Activated CD8-positive, alpha-beta T cell treated with anti-CD3 and anti-CD28 coated beads, Interleukin-2, amount 10 ng/mL, durations not matched to agents 7 days and 5 days (primary cell): ENCODE measurements at places on chromosomes 5 and 9.

DNA sequence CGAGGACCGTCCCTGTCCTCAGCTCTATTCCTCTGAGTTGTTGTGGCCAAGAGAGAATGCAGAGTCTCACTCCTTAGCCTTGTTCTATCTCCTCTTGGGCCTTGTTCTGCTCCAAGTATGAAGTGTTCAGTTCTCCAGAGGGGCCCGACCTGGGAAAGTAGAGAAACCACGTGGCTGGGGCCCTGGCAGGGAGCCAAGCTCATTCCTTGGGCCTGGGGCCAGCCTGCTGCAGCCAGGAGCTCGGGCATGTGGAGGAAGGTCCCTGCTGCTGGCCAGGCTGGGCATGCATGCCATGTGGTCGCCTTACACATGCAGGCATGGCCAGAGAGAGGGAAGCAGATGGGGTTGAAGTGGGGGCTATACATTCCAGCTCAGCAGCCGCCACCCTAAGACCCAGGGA lies 60.7 kb downstream of the COL27A1 start:
- H3K27ac ChIP-seq = no peak overlapping the region
- H3K36me3 ChIP-seq = no peaks in the 10 kb centered on the region
- no peaks in the 10 kb centered on the region for H3K27me3 ChIP-seq
- no peaks in the 10 kb centered on the region for H3K4me1 ChIP-seq

- H3K4me3 ChIP-seq = no peak overlapping the region
- no peak for DNase-seq
- H3K36me3 ChIP-seq = peaks cover 12% of the 10 kb centered on the region
- peaks cover 2% of the 10 kb centered on the region for H3K4me1 ChIP-seq
These were observed 58.5 kb downstream of the CSF2 start for GRCh38 chr5:132132138-132132537.

DNA sequence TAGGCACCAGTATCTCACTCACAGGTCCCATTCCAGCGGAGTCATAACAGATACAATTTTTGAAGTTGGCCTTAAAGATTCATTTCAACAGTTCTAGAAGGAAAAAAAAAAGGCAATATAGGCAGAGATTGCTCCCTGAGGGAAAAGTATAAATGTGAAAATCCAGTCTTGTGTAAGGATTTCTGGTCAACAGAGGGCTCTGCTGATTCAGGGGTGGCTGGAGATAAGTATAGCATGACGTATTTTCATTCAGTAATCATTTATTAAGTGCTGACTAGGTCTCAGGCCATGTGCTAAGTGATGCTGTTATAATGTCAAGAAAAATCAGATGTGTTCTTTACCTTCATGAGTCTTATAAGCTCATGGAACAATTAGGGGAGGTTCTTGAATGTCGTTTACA lies 377.3 kb upstream of the MEF2C start:
- no peak for DNase-seq
- no peaks in the 10 kb centered on the region for H3K4me1 ChIP-seq
- no peak overlapping the region for H3K27ac ChIP-seq
- H3K36me3 ChIP-seq = no peaks in the 10 kb centered on the region
- H3K4me3 ChIP-seq = no peak overlapping the region

- H3K4me3 ChIP-seq = no peak overlapping the region
- no peaks in the 10 kb centered on the region for H3K36me3 ChIP-seq
- peaks cover 8% of the 10 kb centered on the region for H3K4me1 ChIP-seq
- no peak overlapping the region for H3K27ac ChIP-seq
These were observed 8.7 kb downstream of the PROP1 start for GRCh38 chr5:177987326-177987725.

DNA sequence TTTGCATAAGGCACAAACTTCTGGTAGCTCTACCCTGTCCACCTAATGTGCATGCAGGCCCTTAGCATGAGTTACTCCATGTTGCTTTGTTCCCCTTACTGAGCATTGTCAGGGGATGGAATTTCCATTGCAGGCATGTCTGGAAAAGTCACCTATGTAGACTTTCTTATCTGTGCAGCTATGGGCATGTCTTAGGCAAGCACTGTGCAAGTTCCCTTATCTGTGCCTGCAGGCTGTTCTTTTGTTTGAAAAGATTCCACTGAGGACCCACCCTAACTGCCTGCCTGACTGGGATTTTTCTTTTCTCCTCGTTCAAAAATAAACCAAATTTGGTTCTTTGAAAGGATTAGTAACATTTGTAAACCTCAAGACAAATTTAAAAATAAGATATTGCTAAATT lies 587.0 kb downstream of the CDH18 start:
- H3K4me1 ChIP-seq = no peaks in the 10 kb centered on the region
- no peak overlapping the region for H3K27ac ChIP-seq
- no peaks in the 10 kb centered on the region for H3K36me3 ChIP-seq
- no peak for DNase-seq
- no peak overlapping the region for H3K4me3 ChIP-seq
- H3K27me3 ChIP-seq = no peaks in the 10 kb centered on the region

DNA sequence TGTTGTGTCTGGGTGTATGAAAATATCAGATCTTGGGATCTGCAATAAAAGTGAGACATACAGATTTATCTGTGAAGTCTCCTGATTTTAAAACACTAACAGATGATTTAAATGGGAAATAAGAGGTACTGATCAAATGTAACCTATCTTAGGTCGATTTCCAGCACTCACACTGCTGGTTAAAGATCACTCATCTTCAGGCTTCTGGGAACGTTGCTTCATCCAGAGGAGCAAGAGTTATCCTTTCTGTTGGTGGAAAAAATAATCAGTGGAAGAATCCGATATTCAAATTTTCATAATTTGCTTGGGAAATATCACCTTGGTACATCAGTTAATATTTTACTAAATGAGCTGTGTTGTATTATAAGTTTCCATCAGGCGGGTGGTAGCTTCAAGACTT lies 876.8 kb upstream of the WWC1 start:
- DNase-seq = no peak
- H3K36me3 ChIP-seq = no peaks in the 10 kb centered on the region
- H3K27ac ChIP-seq = no peak overlapping the region
- no peaks in the 10 kb centered on the region for H3K4me1 ChIP-seq

GRCh38 chr9:79731171-79731890 lies 159.6 kb downstream of the TLE4 start:
- H3K27ac ChIP-seq = no peak overlapping the region
- peaks cover 29% of the 10 kb centered on the region for H3K36me3 ChIP-seq
- peak; percentile 26 for DNase-seq
- H3K4me3 ChIP-seq = no peak overlapping the region
- peaks cover 7% of the 10 kb centered on the region for H3K4me1 ChIP-seq

GRCh38 chr5:98173334-98173733 lies 600.1 kb upstream of the RGMB start:
- no peak overlapping the region for H3K4me3 ChIP-seq
- no peak overlapping the region for H3K27ac ChIP-seq
- no peaks in the 10 kb centered on the region for H3K36me3 ChIP-seq
- DNase-seq = no peak
- no peaks in the 10 kb centered on the region for H3K4me1 ChIP-seq

DNA sequence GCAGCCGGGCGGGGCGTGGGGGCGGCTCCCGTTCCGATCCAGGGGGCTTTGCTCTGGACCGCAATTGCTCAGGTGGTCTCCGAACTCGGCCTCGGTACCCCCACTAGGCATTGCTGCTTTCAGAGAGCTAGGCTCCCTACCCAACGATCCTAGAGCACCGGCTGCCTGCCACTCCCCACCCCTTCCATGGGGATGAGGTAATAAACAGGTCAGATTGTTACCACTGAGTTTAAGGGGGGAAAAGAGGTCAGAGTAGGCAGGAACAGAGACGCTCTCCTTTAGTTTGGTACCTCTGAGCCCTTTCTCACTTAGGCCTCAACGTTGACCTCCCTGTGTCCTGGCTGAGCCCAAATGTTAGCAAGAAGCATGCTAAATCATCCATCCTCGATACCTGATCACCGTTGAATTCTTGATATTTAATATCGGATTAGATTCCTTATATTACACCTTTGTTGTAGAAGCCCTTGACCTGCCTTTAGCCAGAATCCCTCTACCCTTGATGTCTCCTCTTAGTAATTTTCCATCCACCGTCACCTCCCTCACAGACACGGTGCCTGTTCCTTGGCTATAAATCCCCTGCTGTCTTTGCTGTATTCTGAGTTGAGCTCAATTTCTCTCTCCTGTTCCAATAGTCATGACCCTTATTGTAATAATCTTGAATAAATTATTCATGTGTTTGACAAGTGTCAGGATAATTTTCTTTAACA lies 588 bp upstream of the PLPP1 start:
- peak overlapping the region; percentile 85 for H3K4me3 ChIP-seq
- no peaks in the 10 kb centered on the region for H3K27me3 ChIP-seq
- DNase-seq = no peak
- peak overlapping the region; percentile 90 for H3K27ac ChIP-seq

DNA sequence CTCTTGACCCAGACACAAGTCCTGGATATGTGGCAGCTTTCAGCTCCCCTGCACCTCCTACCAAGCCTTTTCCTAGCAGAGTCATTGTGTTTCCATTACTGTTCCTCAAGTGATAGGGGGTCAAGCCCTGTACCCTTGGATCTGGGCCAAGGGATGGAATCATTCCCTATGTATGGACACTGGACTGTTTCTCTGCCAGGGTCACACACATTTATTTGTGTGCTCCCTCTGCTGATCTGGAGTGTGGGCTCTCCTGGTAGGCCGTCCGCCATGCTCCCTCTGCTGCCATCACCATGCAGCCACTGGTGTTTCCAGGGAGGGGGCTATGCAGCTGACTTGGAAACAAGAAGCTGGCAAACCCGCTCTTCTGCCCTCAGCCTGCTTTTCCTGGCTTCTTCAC lies 9.5 kb downstream of the GM2A start:
- no peak overlapping the region for H3K4me3 ChIP-seq
- no peak for DNase-seq
- no peaks in the 10 kb centered on the region for H3K27me3 ChIP-seq
- H3K4me1 ChIP-seq = no peaks in the 10 kb centered on the region
- no peak overlapping the region for H3K27ac ChIP-seq
- H3K36me3 ChIP-seq = peaks cover 9% of the 10 kb centered on the region

- no peak overlapping the region for H3K4me3 ChIP-seq
- peaks cover 19% of the 10 kb centered on the region for H3K4me1 ChIP-seq
- DNase-seq = no peak
- peaks cover 5% of the 10 kb centered on the region for H3K36me3 ChIP-seq
These were observed 56.6 kb upstream of the IFNK start for GRCh38 chr9:27467486-27467885.

GRCh38 chr9:79719021-79719420 lies 147.3 kb downstream of the TLE4 start:
- no peak overlapping the region for H3K4me3 ChIP-seq
- no peak overlapping the region for H3K27ac ChIP-seq
- peaks cover 51% of the 10 kb centered on the region for H3K36me3 ChIP-seq
- no peaks in the 10 kb centered on the region for H3K27me3 ChIP-seq
- DNase-seq = no peak
- H3K4me1 ChIP-seq = no peaks in the 10 kb centered on the region

GRCh38 chr5:82334856-82335255 lies 56.7 kb upstream of the RPS23 start:
- peaks cover 10% of the 10 kb centered on the region for H3K27me3 ChIP-seq
- no peaks in the 10 kb centered on the region for H3K36me3 ChIP-seq
- no peak overlapping the region for H3K4me3 ChIP-seq
- no peaks in the 10 kb centered on the region for H3K4me1 ChIP-seq

DNA sequence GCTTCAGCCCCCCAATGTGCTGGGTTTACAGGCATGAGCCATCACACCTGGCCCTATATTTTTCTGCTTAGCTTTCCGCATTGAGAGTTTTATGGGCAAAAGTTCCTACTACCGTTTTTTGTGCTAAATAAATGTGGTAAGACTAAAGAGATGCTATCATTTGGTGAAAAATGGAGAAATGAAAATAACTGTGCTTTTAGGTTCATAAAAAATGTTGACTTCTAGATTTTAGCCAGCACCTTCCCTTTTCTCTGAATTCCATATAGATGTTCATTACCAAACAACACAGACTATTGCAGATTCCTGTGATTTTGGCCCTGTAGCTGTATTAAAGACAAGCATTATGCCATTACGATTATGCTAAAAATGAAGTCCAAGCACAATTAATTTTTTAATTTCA lies 72.0 kb upstream of the CTSL start:
- peaks cover 2% of the 10 kb centered on the region for H3K27me3 ChIP-seq
- no peaks in the 10 kb centered on the region for H3K36me3 ChIP-seq
- DNase-seq = no peak
- H3K4me1 ChIP-seq = no peaks in the 10 kb centered on the region

- H3K4me1 ChIP-seq = peaks cover 2% of the 10 kb centered on the region
- no peak overlapping the region for H3K27ac ChIP-seq
- no peaks in the 10 kb centered on the region for H3K27me3 ChIP-seq
- DNase-seq = no peak
These were observed 47.4 kb downstream of the POLK start for GRCh38 chr5:75558981-75559632.

DNA sequence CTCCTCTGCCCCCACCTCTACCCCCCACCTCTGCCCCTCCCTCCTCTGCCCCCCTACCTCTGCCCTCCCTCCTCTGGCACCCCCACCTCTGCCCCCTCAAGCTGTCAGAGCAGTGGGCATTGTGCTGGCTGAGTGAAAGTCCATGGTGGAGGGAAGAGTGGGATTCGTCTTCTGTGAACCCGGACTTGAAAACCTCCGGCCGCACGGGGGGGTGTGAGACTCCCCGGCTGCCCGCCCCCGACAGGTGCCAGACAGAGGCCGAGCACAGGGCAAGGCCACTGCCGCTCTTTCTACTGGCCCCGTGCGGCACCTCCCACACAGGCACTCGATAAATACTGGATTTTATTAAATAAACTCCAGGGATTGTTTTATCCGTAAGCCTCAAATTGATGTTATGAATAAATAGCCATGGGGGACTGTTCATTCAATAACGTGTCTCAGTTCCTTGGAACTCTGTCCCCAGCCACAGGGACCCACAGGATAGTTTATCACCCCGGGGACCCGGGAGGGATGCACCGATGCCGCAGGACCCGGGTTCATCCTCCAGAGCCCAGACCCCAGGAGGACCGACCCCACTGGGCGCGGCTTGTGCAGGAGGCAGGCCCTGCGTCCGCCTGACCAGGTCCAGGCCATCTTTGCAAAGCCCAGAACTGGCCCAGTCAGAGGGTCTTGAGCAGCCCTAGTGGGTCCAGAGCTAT lies 2.6 kb upstream of the QRFP start:
- peaks cover 2% of the 10 kb centered on the region for H3K27me3 ChIP-seq
- no peaks in the 10 kb centered on the region for H3K4me1 ChIP-seq
- H3K27ac ChIP-seq = no peak overlapping the region

DNA sequence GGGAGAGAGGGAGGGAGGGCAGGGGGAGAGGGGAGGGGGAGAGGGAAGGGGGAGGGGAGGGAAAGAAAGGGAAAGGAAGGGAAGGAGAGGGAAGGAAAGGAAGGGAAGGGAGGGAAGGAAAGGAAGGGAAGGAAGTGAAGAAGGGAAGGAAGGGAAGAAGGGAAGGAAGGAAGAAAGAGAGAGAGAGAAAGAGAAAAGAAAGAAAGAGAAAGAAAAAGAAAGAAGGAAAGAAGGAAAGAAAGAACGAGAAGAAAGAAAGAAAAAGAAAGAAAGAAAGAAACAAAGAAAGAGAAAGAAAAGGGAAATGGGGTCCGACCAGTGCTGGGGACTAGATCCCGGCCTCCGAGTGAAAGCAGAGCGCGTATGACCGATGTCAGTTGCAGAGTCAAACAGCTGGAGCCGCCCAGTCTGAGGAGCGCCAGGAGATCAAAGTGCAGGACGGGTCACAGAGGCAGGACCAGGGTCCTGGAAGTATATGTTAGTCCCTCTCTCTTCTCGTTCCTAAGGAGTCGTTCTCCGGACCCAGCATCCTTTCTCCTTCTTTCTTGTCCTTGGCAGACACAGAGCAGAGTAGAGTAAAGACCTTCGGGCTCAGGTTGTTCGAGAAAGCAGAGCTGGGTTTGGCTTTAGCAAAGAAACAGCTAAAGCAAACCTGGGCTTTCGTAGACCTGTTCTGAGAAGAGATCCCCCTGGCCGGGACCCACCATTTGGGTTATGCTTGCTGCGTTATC lies 305.4 kb upstream of the MSX2 start:
- no peak overlapping the region for H3K4me3 ChIP-seq
- no peaks in the 10 kb centered on the region for H3K36me3 ChIP-seq
- peaks cover 10% of the 10 kb centered on the region for H3K4me1 ChIP-seq
- H3K27me3 ChIP-seq = peaks cover 2% of the 10 kb centered on the region
